T-helper 17 cell (primary cell): ENCODE measurements at places on chromosomes 3 and 15.

DNA sequence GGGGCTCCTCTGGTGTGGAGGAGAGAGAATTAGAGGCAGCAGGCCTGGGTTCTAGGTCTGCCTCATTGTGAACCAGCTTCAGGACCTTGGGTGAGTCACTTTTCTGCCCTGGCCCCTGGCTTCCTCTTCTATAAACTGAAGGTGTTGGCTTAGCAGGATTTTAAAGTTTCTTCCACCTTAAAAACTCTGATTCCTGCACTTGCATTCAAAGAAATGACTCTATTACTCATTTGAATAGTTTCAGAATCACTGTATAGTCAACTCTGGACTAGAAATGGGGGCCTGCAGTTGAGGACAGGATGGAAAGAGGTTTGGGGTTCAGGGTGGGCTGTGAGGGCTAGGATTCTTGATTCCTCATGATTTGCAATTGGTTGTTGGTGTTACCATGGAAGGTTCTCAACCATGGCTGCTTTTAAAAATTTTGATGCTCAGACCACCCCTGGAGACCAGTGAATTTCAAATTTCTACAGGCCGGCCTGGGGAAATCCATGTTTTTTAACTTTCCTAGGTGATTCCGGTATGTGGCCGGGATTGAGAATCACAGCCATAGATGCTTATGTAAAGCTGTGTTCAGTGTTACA lies 19.9 kb downstream of the SMAD3 start:
- DNase-seq: no peak

DNA sequence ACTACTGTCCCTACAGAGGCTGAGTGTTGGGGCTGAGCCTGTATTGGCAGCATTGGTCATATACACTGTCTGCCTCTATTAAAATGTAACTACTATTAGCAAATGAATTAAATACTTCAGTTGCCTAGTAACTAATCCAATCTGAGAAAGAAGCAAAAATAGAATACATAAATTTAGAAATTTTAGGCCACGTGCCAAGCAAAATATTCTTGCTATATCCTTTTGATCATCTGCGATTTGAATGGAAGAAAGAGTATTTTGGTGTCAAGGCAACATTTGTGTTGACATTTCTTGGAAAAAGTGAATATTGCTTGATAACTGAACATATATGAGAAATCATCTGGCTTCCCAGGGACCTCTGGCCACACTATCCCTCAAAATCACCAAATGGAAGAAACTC lies 148.2 kb upstream of the TOPAZ1 start:
- no peak for DNase-seq

GRCh38 chr15:54017959-54018358 lies 39.7 kb downstream of the UNC13C start:
- DNase-seq: no peak

- DNase-seq: no peak
These were observed 19.8 kb downstream of the MRPS11 start for GRCh38 chr15:88487178-88487795.

GRCh38 chr3:153889905-153890334 lies 231.3 kb upstream of the ARHGEF26 start:
- DNase-seq: no peak

DNA sequence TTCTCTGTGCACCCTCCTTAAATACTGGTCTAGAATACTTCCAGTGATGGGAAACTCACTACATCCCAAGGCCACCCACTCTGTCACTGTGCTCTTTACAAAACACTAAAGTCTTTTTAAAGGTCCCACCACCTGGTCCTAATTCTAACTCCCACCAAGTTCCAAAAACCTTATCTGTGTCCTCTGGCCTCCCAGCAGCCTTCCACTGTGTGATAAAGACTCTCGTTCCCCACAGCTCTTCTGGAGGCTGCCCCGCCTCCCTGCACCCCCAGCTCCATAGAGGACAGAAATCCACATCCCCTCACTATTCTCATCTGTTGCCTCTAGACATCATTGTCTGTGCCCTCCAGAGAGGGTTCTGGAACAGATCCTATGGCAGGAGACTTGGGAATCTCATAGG lies 276.4 kb downstream of the FAM43A start:
- DNase-seq: no peak
